ENCODE measurements at places on chromosomes 6 and 20. TPM values are rescaled to one million over a fixed set of nuclear protein-coding genes. Genes with fewer than 3 reads are reported as not detected.
A peak's percentile ranks its signal among the peaks of the same experiment; 100 is the strongest.

DNA sequence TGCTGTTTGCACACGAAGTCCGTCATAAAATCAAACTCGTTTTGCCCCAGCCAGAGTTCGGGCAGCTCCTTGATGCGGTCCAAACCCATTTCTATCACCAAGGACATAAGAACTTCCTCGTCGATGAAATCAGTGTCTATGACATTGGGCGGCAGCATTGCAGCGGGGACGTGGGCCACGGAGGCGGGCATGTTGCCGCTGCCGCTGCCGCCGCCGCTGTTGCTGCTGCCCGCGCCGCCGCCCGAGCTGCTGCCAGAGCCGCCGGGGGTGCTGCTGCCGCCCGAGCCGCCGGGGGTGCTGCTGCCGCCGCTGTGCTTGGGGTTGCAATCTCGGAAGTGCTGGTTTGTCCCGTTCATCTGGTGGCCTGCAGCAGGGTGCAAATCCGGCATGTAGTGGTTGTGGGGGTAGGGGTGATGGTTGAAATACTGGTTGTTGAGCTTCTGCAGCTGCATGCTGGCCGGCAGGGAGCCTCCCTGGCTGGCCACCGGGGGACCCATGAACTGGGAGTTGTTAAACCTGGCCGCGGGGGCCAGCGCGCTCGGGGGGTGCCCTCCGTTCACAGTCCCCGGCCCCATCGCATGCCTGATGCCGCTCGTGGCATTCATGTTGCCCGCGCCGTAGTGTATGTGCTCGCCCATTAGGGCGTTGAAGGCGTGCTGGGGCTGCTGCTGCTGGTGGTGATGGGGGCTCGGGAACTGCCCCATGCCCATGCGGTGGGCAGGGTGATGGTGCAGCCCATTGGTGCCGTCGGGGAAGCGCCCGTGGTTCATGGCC is 1.1 kb downstream of the CITED2 start:
- peak overlapping the region; percentile 98 for H3K4me3 ChIP-seq
- peak overlapping the region; percentile 98 for H3K27ac ChIP-seq
- peaks cover 50% of the 10 kb centered on the region for H3K4me1 ChIP-seq
- H3K36me3 ChIP-seq, result peaks cover 29% of the 10 kb centered on the region
- DNase-seq, result no peak

GRCh38 chr20:20237093-20237959 is 130.6 kb upstream of the INSM1 start:
- no peak for DNase-seq
- no peaks in the 10 kb centered on the region for H3K4me1 ChIP-seq
- peaks cover 14% of the 10 kb centered on the region for H3K27me3 ChIP-seq
- no peak overlapping the region for H3K4me3 ChIP-seq

- no peaks in the 10 kb centered on the region for H3K27me3 ChIP-seq
- H3K36me3 ChIP-seq, result no peaks in the 10 kb centered on the region
- H3K27ac ChIP-seq, result no peak overlapping the region
- no peaks in the 10 kb centered on the region for H3K4me1 ChIP-seq
- no peak for DNase-seq
These were observed 106.0 kb downstream of the PACRG start for GRCh38 chr6:162833776-162834175.

DNA sequence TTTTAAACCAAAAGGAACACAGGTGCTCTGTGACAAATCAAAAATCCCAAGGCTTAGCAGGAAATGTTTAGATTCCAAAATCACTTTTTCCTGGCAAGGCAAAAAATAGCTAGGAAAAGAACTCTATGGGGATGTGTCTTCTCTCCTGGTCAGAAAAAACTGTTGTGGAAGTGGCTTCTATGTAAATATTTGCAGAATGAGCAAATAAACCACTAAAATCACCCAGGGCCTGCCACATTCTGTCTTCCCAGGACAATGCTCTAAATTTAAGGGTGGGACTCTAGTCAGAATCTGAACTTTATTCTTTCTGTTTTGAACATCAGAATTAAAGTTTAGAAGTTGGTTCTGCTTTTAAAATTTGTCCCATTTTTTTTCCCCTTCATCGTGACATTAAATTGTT is 29.3 kb downstream of the GCM1 start:
- no peak for DNase-seq
- no peak overlapping the region for H3K4me3 ChIP-seq

GRCh38 chr6:1124885-1125284 is 187.0 kb upstream of the FOXQ1 start:
- H3K4me3 ChIP-seq, result no peak overlapping the region
- no peaks in the 10 kb centered on the region for H3K36me3 ChIP-seq
- DNase-seq, result no peak
- no peaks in the 10 kb centered on the region for H3K27me3 ChIP-seq
- peaks cover 3% of the 10 kb centered on the region for H3K4me1 ChIP-seq
- no peak overlapping the region for H3K27ac ChIP-seq

DNA sequence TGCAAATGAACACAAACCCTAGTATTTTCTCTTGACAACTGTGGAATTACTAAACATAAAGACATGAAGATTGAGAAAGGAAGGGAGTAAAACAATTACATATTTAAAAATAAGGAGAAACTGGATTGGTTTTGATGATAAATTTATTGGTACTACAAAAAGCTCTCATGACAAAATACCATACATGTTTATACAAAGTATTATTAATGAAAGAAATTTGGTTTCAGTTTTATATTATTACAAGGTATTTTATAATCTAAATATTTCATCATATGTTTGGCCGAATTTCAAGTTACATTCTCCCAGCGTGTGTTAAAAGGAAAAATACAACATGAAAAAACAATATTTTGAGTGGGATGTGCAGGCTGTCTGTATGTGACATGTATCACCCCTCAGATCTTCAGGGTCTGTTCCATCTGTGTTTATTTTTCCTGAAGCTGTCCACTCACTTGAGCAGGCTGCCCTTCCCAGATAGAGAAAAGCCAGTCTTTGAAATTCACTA is 568.4 kb downstream of the NKAIN2 start:
- no peak for DNase-seq
- H3K4me3 ChIP-seq, result peak overlapping the region; percentile 51
- no peaks in the 10 kb centered on the region for H3K27me3 ChIP-seq

- no peak overlapping the region for H3K4me3 ChIP-seq
- DNase-seq, result no peak
- no peak overlapping the region for H3K27ac ChIP-seq
- no peaks in the 10 kb centered on the region for H3K4me1 ChIP-seq
- H3K27me3 ChIP-seq, result no peaks in the 10 kb centered on the region
These were observed 1075.8 kb upstream of the MANEA start for GRCh38 chr6:94501516-94501915.

DNA sequence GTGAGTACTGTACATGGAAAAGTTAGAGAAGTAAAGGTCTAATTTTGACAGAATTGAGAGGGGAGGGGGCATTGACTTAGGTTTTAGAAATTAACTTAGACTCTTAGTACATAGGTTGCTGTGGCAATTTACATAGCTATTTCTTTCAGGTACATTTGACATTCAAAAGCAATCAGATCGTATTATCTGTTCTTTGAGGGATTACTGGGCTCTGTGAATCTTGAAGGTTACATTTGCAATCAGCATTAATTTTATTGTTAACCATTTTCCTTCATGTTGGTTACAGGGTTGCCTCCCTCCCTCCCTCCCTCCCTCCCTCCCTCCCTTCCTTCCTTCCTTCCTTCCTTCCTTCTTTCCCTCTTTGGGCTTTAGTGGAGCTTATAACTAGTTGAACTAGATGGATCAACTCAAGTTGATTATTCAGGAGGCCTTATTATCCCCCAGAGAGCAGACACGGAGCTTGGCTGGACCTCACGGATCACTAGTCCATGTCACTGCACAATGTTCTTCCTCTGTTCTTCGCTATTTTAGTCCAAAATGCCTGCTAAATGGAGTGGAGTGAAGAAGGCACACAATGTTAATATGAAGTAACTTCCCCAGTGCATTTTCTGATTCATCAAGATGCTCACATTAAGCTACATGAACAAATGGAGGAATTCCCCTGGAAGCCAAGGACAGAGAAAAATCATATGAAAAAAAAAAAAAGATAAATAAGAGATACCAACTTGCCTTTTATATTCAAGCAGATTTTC is 87.8 kb downstream of the PLCB4 start:
- H3K36me3 ChIP-seq, result peaks cover 4% of the 10 kb centered on the region
- no peak overlapping the region for H3K4me3 ChIP-seq
- H3K27me3 ChIP-seq, result no peaks in the 10 kb centered on the region
- no peak overlapping the region for H3K27ac ChIP-seq

GRCh38 chr20:22490287-22491193 is 93.8 kb downstream of the FOXA2 start:
- H3K36me3 ChIP-seq, result no peaks in the 10 kb centered on the region
- H3K27ac ChIP-seq, result no peak overlapping the region
- no peak overlapping the region for H3K4me3 ChIP-seq

DNA sequence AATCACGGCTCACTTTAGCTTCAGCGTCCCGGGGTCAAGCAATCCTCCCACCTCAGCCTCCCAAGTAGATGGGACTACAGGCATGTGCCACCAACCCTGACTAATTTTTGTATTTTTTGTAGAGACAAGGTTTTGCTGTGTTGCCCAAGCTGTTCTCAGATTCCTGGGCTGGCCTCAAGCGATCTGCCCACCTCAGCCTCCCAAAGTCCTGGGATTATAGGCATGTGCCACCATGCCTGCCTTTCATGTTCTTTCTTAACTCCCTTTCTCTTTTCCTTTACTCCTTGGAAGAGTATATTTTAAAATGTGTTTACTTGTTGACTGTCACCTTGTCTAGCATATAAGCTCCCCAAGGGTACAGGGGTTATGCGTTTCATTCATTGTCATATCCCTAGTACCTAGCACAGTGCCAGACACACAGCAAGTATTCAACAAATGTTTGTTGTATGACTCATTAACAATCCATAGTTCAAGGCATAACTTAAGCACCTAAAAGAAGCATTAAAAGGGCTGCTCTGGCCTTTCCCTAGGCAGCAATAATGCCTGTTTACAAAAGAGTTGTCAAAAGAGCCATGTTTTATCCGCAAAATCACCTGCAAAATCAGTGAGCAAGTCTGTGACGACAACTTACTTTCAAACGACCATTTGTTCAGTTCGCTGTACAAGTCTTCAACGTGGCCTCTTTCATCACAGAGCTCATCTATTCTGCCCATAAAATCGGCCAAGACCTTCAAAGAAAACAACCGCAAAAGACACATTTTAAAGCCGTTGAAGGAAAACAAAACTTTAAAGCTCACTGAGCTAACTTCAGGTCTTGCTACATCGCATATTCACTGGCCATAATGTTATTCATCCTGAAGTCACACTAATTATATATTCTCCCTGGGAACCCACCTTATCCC is 4.6 kb downstream of the CYP24A1 start:
- no peak overlapping the region for H3K27ac ChIP-seq
- H3K27me3 ChIP-seq, result peaks cover 62% of the 10 kb centered on the region
- H3K36me3 ChIP-seq, result no peaks in the 10 kb centered on the region
- no peak overlapping the region for H3K4me3 ChIP-seq
- DNase-seq, result no peak
- H3K4me1 ChIP-seq, result peaks cover 15% of the 10 kb centered on the region

DNA sequence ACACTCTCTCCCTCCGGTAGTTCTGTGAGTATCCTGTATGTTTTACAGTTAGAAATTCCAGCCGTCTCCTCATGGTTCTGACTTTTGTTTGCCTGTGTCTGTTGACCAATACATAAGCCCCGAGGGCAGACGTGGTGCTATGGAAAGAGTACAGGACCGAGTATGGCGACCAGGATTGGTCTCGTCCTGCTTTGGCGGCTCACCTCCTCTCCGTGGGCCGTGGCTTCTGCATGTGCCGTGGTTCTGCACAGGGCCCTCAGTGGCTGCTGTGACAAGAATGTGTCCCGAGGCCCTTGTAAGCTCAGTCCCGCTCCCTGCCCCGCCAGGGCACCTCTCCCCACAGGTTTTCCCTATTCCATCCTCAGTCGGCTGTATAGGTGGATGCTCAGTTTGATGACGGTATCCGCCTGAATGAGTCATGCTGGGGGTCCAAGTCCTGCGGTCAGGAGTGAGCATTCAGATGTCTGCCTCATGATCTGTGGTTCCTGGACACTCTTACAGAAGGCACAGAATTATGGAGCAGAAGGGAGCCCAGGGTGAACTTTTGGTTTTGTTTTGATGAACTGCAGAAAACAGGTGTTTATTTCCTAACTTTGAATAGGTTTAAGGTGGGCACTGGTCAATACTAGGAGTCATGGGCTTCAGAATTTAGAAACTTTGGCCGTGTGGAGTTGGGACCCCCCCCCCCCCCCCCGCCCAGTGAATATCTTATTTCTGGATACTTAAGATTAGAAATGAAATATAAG is 1.2 kb downstream of the ARFGAP1 start:
- H3K36me3 ChIP-seq, result peaks cover 7% of the 10 kb centered on the region
- peak overlapping the region; percentile 92 for H3K4me3 ChIP-seq
- peaks cover 30% of the 10 kb centered on the region for H3K4me1 ChIP-seq
- no peaks in the 10 kb centered on the region for H3K27me3 ChIP-seq
- peak overlapping the region; percentile 89 for H3K27ac ChIP-seq

DNA sequence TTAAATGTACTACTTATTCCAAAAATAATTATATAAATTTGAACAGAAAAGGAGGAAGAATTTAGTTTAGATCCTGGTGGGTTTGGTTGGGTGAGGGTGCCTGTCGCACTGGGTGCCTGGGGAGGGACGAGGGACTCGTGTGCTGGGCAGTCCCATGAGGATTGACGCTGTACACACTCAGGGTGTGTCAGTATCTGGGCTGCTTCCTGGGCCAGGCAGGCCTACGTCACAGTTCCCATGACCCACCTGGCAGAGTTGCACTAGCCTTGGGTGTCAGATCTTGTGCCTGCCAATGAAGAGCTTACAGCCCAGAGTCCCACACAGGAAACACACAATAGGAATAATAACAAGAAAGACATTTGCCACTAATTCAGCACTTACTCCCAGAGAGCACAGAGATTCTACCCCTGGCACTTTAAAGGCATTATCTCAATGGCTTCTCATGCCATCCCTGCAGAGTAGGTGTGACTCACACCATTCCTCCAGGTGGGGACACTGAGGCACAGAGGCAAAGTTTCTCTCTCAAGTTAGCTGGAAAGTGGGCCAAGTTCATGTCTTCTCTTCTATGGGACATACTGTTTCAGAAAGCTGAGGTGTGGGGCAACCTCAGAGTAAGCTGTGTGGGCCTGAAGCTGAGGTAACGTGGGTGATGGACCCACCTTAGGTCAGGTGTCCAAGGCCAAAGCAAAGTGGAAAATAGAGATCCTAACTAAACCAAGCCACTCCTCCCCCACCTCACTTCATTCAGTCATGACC is 1.3 kb upstream of the SDCBP2 start:
- H3K27me3 ChIP-seq, result no peaks in the 10 kb centered on the region
- H3K27ac ChIP-seq, result peak overlapping the region; percentile 3
- H3K36me3 ChIP-seq, result no peaks in the 10 kb centered on the region
- H3K4me3 ChIP-seq, result no peak overlapping the region

GRCh38 chr6:6920987-6921313 is 186.8 kb upstream of the RREB1 start:
- H3K4me3 ChIP-seq, result no peak overlapping the region
- peaks cover 7% of the 10 kb centered on the region for H3K4me1 ChIP-seq
- no peak overlapping the region for H3K27ac ChIP-seq
- H3K27me3 ChIP-seq, result peaks cover 2% of the 10 kb centered on the region

DNA sequence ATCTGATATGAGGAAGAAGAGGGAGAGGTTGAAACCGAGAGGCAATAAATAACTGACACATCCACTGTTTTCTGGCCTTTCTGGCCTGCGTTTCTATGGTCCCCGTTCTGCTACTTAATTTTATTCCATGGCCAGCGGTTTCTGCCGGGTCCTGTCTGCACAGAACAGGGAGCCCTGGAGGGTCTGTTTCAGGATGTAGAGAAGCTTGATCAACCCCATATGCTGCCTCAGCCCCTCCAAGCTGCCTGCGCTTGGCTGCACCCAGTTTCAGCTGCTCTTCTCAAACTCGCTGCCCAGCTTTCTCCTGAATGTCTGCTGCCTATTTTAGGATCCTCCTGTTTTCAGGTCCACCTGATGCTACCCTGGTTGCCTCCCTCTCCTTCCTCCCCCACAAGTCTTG is 18.5 kb upstream of the PACSIN1 start:
- H3K4me3 ChIP-seq, result no peak overlapping the region
- no peak for DNase-seq
- H3K27ac ChIP-seq, result no peak overlapping the region
- no peaks in the 10 kb centered on the region for H3K27me3 ChIP-seq
- peaks cover 2% of the 10 kb centered on the region for H3K36me3 ChIP-seq

Gene C6orf141
- total RNA-seq, result not detected

Gene CST7
- not detected for total RNA-seq
